CD4-positive, alpha-beta memory T cell (primary cell): ENCODE measurements at places on chromosomes 1 and 21.
A peak's percentile ranks its signal among the peaks of the same experiment; 100 is the strongest.

- DNase-seq, result no peak
These were observed 51.4 kb downstream of the EVA1C start for GRCh38 chr21:32463889-32464300.

GRCh38 chr1:205421798-205422197 is at the start of gene LEMD1:
LEMD1 (minus strand) TSS chr1:205422056; CDS start chr1:205420536, 1,520 bp downstream.
- DNase-seq, result no peak

GRCh38 chr21:33132054-33132453 is 62.1 kb downstream of the OLIG1 start:
- DNase-seq, result no peak

- DNase-seq, result no peak
These were observed 880.2 kb upstream of the NEGR1 start for GRCh38 chr1:73162564-73162963.

- no peak for DNase-seq
These were observed at the start of gene LAMC2 for GRCh38 chr1:183185941-183186490. LAMC2 (plus strand) TSS chr1:183186264; CDS start chr1:183186353, 89 bp downstream.

GRCh38 chr1:210332233-210332632 is 3.5 kb downstream of the HHAT start:
- DNase-seq, result peak; percentile 72

- no peak for DNase-seq
These were observed 37.3 kb downstream of the NENF start for GRCh38 chr1:212470059-212470458.

DNA sequence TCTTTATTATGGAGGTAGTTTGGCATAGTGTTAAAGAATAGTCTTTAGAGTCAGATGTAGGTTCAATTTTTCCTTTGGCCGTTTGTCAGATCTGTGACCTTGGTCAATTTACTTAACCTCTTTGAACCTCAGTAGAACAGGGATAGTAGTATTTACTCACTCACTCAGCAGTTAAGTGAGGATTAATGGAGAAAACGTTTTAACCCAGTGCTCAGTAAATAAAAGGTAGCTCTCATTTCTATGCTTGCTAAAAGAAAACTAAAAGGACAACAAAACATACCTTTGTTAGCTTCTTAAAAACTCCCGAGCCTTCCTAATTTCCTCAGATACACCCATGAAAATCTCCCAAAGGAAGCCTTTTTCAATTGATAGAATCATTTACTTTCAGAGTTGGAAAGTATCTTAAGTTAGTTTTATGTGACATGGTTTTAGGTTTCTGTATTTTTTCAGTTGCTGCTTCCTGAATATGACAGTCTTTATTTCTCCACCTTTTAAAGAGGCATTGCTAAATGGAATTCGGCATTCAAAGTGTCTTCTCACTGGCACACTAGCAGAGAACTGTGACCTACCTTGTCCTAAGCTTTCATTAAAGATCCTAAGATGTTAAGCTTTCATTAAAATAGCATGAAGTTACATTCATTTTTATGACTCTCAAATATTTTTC is 7.8 kb downstream of the ABCD3 start:
- DNase-seq, result no peak

DNA sequence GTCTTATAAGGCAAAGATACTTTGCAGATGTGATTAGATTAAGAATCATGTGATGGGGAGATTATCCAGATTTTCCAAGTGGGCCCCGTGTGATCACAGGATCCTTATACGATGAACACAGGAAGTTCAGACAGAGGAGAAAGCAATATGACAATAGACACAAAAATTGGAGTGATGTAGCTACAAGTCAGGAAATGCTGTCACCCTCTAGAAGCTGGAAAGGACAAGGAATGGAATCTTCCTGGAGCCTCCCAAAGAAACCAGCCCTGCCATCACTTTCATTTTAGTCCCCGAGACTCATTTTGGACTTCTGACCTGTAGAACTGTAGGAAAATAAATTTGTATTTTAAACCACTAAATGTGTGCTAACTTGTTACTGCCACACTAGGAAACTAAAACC is 61.9 kb upstream of the C1orf21 start:
- no peak for DNase-seq

GRCh38 chr1:203161703-203162102 is 13.9 kb downstream of the MYBPH start:
- DNase-seq, result no peak

- no peak for DNase-seq
These were observed 117.4 kb downstream of the CRYAA start for GRCh38 chr21:43286196-43286595.

DNA sequence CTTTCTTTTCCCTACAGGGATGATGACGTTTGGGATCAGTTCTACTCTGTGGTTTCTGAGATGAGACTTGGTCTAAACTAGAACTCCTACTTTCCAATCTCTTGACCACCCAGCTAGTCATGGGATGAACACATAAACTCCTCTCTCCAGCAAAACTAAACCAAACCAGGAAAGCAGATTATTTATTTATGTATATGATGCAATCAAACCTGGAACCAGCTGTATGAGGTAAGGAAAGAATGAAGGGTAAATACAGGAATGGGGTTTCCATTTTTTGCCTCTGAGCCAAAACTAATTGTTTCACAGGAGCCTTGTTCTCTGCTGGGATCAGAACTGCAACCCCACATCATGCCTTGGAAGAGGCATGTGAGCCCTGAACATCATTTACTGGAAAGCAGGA is 3.3 kb upstream of the AGT start:
- no peak for DNase-seq

DNA sequence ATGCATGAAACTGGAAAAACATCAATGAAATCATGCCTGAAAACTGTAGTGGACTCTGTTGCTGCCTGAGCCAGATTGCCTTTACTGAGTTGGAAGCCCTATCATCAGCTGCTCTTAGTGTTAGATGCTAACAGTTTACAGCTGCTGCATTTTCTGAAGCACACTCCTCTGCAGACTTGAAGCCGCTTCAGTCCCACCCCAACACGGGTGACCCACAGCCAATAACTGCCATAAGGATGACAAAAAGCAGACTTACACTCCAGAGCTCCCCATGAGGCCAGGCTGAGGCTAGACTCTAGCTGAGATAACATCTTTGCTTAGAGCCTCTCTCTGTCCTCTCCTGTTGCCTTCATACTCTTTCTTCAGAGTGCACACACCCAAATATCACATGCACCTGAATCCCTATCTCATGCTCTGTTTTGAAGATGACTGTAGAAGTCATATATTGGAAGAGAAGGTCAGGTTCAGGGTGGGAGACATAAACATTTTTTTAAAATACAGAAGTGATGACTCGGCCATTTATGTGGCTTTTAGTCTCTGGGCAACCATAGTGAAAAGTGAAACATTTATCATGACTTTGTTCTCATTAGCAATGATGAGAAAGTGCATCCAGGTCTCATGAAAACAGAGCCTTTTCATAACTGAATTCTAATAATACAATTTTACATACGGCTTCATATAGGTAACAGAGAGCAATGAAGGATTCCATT is 161.0 kb downstream of the KCNK2 start:
- no peak for DNase-seq

DNA sequence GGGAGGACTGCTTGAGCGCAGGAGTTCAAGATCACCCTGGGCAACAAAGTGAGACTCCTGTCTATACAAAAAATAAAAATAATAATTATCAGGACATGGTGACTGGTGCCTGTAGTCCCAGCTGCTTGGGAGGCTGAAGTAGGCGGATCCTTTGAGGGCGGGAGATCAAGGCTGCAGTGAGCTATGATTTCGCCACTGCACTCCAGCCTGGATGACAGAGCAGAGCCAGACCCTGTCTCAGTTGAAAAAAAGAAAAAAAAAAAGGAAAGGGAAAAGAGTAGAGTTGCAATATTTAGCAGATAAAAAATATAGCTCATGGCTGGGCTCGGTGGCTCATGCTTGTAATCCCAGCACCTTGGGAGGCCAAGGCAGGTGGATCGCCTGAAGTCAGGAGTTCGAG is 3.3 kb upstream of the S1PR1 start:
- no peak for DNase-seq

- DNase-seq, result no peak
These were observed 7.5 kb downstream of the PKN2 start for GRCh38 chr1:88691540-88691939.

DNA sequence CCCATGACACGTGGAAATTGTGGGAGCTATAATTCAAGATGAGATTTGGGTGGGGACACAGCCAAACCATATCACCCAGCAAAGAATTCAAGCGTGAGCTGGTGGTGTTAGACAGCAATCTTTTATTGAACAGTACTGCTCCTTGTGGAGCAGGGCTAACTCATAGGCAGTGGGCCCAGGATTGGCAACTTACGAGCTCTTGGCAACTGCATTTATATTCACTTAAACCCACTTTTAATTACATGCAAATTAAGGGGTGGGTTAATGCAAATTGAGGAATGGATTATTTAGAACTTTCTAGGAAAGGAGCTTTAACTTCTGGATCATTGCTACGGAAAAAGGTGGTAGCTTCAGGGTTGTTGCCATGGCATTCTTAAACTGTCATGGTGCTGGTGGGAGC is 135.6 kb upstream of the KAZN start:
- no peak for DNase-seq

DNA sequence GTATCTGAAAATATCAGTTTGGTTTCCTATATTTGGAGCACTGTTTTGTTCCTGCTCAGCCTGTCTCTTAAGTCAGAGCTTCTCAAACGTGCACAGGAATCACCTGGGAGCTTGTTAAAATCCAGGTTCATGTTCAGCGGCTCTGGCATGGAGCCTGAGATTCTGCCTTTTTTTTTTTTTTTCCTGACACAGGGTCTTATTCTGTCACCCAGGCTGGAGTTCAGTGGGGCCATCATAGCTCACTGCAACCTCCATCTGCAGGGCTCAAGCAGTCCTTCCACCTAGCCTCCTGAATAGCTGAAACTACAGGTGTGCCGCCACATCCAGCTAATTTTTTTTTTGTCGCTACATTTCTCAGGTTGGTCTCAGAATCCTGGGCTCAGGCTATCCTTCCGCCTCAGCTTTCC is 12.2 kb upstream of the SELENON start:
- DNase-seq, result no peak

- no peak for DNase-seq
These were observed 143.5 kb upstream of the USH2A start for GRCh38 chr1:216566641-216567205.

- DNase-seq, result no peak
These were observed 59.8 kb upstream of the CACYBP start for GRCh38 chr1:174939775-174940545.

- no peak for DNase-seq
These were observed 40.0 kb downstream of the COQ8A start for GRCh38 chr1:226980122-226980560.

DNA sequence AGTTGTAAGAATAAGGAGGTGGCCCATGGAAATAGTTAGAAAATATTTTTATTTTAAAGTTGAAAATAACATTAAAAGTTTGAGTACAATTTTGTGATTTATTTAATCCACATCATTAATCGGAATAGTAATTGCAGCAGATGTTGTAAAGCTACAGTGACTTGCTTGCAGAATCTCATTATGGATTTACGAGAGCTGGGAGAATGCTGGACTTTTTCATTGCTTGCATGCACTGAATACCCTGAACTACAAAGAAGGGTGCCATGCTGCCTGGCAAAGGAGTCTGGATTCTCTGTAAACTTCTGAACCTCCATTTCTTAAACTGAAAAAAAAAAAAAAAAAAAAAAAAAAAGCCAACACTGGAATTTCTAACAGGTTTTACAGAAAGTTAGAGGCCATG is 26.5 kb downstream of the WDR64 start:
- no peak for DNase-seq

DNA sequence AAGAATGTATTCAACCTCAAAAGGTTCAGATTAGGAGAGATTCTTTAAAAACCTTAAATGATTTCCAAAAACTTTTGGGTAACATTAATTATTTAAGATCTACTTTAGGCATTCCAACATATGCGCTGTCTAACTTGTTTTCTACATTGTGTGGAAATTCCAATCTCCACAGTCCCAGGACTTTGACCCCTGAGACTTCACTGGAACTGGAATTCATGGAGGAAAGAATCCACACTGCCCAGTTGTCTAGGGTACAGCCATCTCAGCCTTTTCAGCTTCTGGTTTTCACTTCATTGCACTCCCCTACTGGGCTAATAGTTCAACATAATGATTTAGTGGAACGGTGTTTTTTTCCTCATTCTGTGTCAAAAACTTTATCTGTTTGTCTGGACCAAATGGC is 161.5 kb downstream of the IER5 start:
- DNase-seq, result no peak

DNA sequence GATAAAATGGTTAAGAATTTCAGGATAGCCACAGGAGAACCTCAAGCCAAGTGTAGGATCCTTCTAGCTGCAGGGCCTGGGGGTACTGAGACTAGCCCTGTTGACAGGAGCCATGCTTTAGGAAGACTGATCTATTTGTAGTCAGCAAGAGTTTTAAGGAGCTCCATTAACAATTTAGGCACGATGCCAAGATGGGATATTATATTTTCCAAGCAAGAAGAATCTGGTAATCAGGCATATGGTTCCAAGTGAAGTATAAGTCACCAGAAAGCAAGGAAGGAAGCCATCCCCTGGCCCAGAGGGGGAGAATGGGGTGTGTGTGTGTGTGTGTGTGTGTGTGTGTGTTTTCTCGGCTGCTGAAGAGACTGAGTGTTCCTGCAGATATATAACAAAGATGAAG is 7.0 kb downstream of the IFNAR2 start:
- DNase-seq, result no peak

- no peak for DNase-seq
These were observed 12.1 kb upstream of the HMCN1 start for GRCh38 chr1:185722098-185722497.

DNA sequence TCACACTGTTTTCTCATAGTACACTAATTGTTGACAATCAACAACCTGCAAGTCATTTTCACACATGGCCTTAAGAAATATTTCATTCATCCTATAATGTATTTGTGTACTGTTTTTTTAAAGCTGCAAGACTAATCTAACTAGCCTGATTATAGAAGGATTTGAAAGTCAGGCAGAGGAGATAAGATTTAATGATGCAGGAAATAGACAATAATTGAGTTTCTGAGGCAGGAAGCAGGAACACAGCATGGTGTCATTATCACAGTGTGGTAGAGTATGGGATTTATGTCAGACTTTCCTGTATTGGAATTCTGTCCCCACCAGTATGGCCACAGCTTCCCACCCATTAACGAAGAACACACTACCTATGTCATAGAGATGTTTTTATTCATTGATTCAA is 138.8 kb downstream of the LRRC7 start:
- no peak for DNase-seq

- DNase-seq, result no peak
These were observed 39.0 kb downstream of the GALNT2 start for GRCh38 chr1:230105754-230106625.

DNA sequence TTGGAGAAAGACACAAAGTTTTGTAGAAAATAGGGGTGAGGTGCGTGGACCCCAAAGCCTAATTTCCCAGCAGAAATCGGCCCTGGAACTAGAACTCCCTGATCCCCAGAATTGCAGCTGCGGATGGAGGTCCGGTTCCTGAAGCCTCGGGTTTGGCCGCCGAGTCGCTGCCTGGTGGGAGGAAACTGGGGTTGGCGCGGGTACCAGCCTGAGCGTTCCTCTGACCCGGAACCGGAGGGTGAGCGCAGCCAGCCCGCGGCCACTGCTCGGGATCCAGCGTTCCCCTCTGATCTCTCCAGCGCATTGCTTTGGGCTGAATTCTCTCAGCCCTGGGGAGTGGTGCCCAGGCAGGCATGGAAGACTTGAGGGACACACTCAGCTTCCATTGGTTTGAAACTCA is 1.6 kb downstream of the ST6GALNAC5 start:
- no peak for DNase-seq

GRCh38 chr1:197519741-197520334 is 251.8 kb downstream of the CRB1 start:
- DNase-seq, result no peak

- DNase-seq, result no peak
These were observed 30.5 kb upstream of the PADI2 start for GRCh38 chr1:17149771-17150170.
